ENCODE measurements at places on chromosomes 2 and 18. TPM values are rescaled to one million over a fixed set of nuclear protein-coding genes. Genes with fewer than 3 reads are reported as not detected.
A peak's percentile ranks its signal among the peaks of the same experiment; 100 is the strongest.

DNA sequence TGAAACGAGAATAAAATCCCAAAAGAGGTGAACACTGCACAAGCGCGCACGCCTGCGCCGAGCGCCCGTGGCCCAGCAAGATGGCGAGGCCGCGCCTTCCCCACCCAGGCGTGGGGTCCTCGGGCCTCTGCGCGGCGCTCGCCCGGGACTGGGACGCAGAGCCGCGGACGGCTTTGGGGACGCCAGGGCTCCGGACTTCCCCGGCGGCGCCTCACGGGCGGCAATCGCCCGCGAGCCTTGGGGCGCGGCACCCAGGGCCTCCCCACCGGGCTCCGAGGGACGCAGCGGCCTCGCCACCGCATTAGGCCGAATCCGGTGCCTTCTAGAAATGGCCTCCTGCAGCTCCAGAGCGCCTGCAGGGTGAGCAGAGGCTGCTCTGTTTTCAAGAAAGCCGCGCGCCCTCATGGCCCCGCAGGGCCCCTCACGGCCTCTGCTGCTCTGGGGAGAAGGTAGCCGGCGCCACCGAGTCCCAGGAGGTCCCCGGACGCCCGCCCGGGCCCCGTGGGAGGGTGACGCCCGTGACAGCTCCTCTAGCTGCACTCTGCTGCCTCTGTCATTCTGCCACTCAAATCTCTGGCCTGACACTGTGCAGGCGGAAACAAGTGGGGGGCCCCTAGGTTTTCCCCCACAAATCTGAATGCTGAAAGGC, 35.9 kb upstream of the POMC start:
- DNase-seq = no peak

The TANC1 gene
- total RNA-seq = 49.9 TPM

GRCh38 chr2:113283704-113284284, 5.1 kb upstream of the PAX8 start:
- peak; percentile 79 for DNase-seq

DNA sequence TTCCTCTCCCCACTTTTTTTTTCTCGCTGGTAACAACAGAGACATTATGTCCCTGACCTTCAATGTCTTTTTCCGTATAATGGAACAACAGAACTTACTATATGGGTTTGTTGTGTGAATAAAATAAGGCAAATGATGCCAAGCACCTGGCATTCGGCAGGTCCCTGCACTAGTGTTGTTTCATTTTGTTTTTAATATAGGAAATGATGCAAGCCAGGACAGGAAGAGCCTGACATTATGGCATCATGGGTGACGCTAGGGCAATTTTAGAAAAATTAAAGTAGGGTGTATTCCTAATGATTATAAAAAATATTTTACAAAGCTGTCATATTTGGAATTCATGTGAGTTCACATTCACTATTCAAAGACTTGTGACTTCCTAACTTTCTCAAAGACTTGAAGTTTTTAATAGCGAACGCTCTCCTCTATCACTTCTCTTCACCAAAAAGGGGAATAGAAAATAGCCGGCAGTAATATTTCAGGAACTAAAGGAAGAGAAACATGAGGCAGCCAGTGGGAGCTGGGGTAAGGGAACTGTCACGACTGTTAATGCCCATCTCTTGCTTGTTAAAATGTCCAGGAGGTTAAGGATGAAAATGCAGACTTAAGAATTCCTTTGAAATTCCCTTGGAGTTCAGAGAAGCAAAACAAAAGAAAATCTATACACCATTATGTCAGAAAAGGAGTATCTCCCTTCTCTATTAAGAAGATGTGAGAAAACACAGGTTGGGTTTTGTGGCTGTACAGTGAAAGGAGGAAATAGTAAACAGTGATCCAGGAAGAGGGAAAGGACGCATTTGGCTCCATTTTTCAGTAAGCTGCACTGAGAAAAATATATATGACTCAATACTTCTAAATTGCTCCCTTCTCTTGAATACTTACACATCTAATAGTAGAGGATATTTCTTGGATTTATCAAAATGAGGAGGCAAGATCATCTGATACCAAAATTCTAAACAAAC, 60.2 kb downstream of the DPP4 start:
- no peak for DNase-seq

The SLC4A3 gene
- 5.6 TPM for total RNA-seq

- no peak for DNase-seq
Measured at GRCh38 chr2:238560234-238560633, 133.5 kb downstream of the ASB1 start.

DNA sequence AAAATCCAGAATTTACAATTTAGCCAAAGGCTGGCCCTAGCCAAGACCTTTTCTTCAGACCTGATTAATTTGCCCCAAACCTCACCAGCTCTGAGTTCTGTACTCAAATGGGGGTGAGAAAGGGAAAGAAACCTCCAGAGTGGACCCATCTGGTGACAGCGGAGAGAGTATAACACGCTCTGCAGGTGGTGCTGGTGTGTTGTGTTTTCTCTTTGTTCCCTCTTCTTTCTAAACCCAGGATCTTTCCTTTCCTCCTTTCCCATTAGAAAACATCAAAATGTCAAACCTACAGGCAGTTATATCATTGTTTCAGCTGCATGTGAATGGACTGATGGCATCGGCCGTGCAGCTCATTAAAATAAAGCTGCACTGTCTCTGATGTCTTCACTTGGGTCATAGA, 253.2 kb upstream of the SP5 start:
- DNase-seq = no peak

DNA sequence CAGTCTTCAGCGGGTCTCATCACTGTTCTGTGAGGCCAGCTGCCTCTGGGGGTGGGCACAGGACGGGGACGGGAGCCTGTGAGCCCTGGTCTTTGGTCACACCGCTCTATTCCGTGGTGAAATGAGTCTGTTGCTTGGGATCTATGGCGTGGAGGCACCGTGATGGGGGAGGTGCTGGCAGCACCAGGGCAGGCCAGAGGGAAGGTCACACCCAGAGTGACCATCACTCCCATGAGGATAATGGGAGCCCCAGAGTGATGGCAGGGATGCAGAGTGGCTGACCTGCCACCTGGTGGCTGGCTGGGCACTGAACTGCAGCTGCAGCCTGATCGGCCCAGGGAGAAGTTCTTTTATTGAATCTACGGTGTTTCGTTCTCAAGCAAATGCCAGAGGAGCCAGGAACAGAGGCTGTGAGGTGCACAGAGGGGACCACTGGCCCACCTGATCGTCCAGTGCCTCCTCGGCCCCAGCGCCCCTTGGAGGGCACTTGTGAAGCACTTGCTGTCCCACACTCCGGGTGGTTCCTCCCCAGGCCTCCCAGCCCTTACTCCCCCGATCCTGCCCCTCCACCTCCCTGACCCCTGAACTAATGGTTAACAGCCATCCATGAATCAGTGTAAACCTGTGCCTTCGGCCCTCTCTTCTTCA, 17.9 kb downstream of the KCNIP3 start:
- DNase-seq = peak; percentile 27

GRCh38 chr18:31203096-31203793, 40.6 kb upstream of the DSC1 start:
- no peak for DNase-seq

The SERPINB11 gene
- not detected for total RNA-seq

DNA sequence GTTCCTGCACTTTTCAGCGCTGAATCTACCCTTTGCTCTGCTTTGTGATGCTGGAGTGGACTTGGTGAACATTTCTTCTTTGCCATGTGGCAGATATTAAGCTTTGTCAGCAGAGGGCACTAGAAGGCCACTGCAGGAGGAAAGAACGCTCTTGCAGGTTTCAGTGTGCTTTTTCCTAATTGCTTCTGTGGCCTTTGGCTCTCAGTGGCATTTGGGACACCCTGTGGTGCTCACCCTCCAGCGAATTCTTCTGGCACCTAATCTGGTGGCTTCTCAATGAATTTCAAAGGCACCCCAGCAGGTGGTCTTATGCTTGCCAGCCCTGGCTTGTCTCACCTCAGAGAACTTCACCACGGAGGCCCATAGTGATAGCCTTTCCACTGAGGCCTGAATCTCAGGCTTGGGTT, 146.7 kb downstream of the MYO3B start:
- peak; percentile 43 for DNase-seq

The RTP5 gene
- total RNA-seq = not detected

DNA sequence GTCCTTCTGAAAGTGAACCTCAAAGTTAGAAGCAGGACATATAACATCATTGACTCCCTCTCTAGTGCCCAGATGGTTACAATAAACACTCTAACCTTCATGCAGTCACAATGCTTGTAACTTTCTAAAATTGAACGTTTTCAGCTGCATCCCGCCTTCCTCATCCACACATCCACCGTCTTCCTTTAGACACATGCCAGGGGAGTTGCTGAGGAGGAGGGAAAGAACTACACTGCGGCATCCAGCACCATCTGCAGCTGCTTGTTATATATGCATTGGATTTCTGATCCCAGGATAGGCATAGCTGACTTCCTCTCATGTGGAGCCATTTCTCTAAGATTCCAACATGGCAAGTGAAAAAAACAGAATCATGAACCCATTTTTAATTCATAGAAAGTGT, 96.8 kb downstream of the FBXO15 start:
- DNase-seq = no peak

DNA sequence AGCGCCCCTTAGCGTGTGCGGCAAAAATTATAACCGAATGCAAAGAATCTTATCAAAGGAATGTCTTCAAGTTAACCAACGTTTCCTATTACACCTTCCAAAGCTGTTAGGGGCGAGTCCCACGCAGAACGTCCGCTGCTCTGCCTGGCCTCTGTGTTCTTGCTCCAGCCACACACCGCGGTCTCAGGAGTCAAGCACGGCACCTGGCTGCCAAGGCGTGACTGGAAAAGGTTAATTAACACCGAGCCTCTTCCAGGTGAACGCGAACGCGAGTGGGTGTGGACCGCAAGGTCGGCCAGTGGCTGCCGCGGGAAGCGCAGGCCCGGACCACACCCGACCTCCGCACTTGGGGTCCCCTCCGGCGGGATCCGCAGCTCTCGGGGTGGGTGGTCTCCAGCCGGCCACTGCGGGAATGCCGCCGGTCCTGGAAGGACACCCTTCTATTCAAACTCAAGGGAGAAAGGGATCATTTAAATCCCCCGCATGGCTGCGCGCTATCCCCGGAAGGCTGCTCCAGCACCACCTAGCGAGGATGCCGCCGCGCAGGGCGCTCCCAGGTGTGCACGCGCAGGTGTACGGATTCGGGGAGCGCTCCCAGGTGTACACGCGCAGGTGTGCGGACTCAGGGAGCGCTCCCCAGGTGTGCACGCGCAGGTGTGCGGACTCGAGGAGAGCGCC, 830 bp downstream of the CYB5A start:
- no peak for DNase-seq

- no peak for DNase-seq
Measured at GRCh38 chr2:3142210-3142609, 235.4 kb downstream of the EIPR1 start.

All from fibroblast of villous mesenchyme (primary cell).